ENCODE measurements at places on chromosomes 1 and 21.

DNA sequence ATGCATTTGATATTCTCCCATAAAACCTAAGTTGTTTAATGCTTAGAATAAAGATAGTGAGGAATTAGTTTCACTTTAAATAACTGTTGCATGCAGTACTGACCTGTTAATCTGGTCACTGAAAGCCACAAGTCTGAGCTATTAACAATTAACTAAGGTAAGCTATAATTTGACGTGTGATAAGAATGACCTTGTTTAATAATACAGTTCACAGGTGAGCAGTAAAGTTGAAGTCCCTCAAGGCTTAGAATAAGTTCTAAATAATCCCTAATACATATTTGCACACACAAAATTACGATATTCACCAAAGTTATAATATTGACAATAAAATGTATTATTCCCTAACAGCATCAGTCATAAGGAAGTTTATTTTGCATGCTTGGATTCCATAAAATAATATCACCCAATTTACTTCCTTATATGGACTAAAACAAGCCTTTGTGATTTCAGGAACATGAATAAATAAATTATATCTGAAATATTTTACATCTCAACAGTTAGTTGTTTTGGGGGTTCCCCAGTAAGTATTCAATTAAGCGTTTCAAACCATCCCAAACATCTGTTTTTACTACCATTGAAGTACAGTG, 70.6 kb upstream of the CHRM3 start:
- no peak for DNase-seq

- DNase-seq: no peak
Observed at GRCh38 chr1:63005812-63006211, 221.9 kb downstream of the ATG4C start.

- DNase-seq: no peak
Observed at GRCh38 chr1:54710434-54710833, 5.2 kb upstream of the TTC4 start.

DNA sequence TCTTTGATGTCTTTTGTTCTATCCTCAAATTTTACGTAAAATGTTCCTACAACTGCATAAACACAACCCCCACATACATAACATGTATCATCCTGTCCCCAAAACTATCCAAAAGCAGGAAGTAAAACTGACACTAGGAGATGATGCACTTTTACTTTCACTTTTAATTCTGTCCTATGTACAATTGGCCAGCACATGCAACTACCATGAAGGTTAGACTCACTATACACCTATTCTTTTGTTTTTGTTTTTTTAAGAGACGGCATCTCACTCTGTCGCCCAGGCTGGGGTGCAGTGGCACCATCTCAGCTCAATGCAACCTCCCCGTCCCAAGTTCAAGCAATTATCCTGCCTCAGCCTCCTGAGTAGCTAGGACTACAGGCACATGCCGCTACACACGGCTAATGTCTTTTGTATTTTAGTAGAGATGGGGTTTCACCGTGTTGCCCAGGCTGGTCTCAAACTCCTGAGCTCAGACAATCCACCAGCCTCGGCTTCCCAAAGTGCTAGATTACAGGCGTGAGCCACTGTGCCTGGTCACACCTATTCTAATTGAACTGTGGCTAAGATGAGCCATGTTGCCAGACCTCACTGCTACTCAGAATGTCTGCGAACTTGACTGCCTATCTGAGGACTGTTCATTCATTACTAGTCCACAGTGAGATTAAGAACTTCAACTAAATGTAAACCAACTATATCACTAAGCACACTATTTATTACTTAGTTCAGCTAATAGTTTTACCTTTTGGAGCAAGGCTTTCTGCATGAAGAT, 48.0 kb downstream of the TOR3A start:
- DNase-seq: no peak

DNA sequence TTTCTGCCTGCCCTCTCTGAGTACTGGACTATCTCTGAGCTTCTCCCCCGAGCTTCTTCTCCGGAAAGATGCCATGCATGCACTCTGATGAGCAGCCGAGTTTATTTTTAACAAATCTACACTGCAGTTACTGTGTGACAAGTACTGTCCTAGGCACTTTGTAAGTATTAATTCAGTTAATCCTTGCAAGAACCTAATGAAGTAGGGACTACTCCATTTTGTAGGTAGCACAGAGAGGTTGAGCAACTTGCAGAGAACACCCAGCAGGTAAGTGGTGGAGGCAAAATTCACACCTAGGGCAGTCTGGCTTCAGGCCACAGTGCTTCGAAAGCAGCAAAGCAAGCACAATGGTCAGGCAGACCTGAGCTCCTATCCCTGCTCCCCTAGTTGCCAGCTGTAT, 3.8 kb upstream of the TAL1 start:
- DNase-seq: no peak

DNA sequence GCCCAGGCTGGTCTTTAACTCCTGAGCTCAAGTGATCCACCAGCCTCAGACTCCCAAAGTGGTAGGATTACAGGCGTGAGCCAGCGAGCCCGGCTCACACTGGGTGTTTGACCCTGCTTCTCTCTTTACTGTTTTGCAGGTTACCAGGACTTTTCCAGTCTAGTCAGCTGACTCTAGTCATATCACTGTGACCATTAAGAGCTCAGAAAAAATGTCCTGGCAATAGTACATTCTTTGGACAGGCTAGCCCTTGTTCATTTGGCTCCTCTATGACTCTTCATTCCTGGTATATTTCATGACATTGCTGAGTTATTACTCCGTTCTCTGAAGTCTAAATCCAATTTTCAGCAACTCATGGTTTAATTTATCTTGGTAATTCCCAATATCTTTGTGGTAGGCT, 8.0 kb upstream of the CA6 start:
- DNase-seq: no peak

GRCh38 chr1:92262516-92262915, 36.3 kb downstream of the GLMN start:
- DNase-seq: no peak

DNA sequence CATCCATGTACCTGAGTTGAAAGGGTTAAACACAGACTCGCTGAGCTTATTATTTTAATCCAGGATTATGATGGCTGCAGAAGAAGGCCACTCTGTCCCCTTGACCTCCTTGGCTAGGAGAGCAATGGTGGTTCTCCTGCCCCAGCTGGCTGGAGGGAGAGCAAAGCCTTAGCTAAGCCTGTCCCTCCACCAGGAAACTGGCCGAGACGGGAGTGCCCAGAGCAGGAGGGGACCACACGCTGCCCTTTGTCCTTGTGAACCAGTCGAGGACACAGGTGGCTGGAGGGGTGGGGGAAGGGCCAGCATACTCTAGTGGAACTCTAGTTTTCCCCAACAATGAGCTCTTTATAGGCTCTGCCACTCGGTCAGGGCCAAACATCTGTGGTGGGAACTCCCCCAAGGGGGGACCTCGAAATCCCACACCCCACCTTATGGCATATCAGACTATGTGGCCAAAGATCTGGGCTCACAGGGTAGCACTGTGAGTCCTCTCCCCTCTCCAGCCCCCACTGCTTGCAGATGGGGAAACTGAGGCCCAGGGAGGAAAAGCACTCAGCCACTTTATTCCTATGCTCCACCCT, 12.9 kb downstream of the KIAA1614 start:
- DNase-seq: no peak

DNA sequence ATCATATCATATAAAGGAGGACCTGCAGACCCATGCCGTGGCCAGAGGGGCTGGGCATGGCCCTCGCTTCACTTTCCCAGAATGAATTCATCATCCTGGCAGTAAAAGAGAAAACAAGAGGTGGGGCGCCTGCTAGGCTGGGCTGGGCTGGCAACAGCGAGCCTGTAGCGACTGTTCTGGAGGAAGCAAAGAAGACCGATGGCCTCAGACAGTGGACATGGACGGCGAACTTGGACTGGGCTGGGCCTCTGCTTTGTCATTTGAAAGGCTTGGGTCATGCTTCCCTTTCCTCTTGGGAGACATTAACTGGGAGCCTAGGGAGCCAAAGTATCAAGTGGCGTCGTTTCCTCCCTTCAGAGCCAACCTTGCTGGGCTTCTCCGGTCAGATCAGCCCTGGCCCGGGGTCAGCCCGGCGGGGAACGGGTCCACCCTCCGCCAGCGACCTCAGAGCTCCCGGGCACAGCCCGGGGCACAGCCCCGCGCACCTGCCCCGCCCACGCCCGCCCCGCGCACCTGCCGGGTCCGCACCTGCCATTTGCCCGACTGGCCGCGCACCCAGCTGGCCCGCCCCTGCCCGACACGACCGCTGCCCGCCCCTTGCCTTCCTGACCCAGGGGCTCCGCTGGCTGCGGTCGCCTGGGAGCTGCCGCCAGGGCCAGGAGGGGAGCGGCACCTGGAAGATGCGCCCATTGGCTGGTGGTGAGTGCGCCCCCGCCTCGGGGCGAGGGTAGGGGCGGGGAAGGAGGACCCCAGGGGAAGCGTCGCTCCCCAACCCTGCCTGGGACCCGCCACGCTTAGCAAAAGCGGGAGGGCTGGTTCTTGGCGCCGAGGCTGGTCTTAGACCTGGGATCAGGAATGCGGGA, at the start of gene FAM3B:
Gene FAM3B, plus strand, starts transcription at position 602 of the 863 bp plus-strand sequence. Its CDS starts 79 bp downstream, at position 681.
- no peak for DNase-seq

- DNase-seq: no peak
Observed at GRCh38 chr1:94912263-94913184, 14.4 kb downstream of the CNN3 start.

- peak; percentile 38 for DNase-seq
Observed at GRCh38 chr1:160708801-160709200, 2.8 kb downstream of the CD48 start.

- no peak for DNase-seq
Observed at GRCh38 chr1:69377507-69377906, 190.2 kb upstream of the LRRC7 start.

DNA sequence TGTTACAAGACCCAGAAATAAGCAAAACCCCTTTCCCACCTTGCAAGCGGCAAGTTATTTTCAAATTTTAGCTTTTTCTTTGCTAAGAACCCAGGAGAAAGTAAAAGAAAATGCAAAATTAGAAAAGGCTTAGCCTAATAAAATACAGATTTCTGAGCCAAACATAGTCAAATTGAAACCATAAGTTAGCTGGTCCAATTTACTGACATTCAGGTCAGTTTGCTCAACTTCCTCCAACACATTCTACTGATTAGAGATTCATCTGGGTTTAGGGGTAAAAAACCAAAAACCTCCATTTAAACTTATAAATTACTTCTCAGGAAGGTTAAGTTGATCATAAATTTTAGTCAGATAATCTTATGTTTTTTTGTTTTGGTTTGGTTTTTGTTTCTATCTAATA, 701.8 kb upstream of the CXADR start:
- no peak for DNase-seq

GRCh38 chr1:23422241-23422877, 2.2 kb downstream of the TCEA3 start:
- DNase-seq: no peak

- no peak for DNase-seq
Observed at GRCh38 chr21:22395965-22396364, 1397.8 kb downstream of the NCAM2 start.

GRCh38 chr1:154581766-154582165, 14.2 kb downstream of the CHRNB2 start:
- no peak for DNase-seq

GRCh38 chr21:14096172-14096571, 114.6 kb downstream of the LIPI start:
- no peak for DNase-seq

Measured in NK-92 treated with Interleukin-12 subunit alpha and Interleukin-12 subunit beta, amount 100 ng/mL, for 24 hours (cell line).